Astrocyte of the hippocampus (primary cell): ENCODE measurements at places on chromosomes 1 and 21.

DNA sequence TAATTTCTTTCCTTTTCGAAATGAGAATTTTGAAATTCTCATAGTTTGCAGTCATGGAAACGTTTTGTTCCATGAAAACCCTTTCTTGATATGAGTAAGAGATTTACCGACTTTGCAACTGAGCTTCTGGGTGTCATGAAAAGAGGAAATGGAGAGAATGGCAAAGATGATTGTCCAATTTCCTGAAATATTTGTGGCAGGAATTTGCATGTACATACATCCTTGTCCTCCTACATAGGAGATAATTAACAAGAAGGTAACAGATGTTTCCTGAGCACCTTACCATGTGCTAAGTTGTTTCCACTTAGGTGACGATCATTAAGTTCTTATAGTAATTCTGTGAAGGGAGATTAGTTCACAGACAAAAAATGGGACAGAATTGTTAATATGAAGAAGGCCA, 170.7 kb downstream of the NEGR1 start:
- no peak for DNase-seq

- DNase-seq: peak; percentile 56
These were observed 58.6 kb downstream of the CACNA1E start for GRCh38 chr1:181541947-181542346.

- no peak for DNase-seq
These were observed 19.9 kb upstream of the ABCB10 start for GRCh38 chr1:229578168-229579058.

DNA sequence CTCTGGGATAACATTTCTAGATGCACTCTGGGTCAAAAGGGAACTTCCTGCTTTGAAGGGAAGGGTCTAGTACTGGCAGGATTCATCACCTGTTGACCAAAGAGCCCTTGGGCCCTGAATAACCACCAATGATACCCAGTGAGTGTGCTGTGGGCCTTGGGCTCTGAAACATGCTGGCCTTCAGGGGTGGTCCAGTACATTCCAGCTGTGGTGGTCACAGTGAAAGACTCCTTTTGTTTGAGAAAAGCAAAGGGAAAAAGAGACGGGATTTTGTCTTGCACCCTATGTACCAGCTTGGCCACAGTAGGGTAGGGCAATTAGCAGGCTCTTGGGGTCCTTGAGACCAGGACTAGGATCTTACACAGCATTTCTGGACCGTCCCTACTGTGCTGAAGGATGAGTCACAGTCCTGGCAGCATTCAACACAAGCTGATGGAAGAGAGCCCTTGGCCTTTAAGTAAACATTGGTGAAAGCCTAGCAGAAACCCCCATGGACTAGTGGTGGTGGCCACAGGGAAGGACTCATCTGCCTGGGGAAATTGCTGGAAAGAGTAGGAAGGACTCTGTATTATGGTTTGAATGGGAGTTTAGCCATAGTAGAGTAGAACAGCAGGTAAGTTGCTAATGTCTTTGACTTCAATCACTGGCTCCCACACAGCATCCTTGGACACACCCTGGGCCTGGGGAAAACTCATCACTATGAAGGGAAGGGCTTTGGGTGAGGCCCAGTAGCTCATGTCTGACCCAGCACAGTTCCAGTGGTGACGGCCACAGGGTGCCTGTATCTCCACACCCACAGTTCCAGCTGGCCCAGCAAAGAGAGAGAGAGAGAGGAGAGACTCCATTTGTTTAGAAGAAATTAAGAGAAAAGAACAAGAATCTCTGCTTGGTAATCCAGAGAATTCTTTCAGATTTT, 87.5 kb downstream of the COL24A1 start:
- peak; percentile 22 for DNase-seq

- no peak for DNase-seq
These were observed 803.7 kb downstream of the KCNT2 start for GRCh38 chr1:195804547-195804946.

- no peak for DNase-seq
These were observed 116.6 kb upstream of the IVNS1ABP start for GRCh38 chr1:185433667-185434066.

- DNase-seq: no peak
These were observed 75.4 kb downstream of the NOS1AP start for GRCh38 chr1:162144853-162145252.

DNA sequence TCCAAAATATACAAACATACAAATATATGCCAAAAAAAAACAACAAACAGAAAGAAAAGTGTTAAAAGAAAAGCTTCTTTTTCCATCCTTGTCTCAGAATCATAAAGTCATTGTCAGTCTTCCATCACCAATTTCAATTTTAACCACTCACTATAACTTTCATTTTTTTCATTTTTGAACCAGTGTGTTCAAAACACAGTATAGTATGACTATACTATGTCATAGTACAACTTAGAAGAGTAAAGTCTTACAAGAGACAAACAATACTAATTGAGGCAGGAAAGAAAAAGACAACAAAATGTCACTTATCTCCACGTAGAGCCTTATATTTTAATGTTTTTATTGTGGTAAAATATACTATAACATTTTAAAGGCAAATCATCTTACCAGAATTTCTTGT, 7.6 kb downstream of the NSL1 start:
- DNase-seq: no peak

DNA sequence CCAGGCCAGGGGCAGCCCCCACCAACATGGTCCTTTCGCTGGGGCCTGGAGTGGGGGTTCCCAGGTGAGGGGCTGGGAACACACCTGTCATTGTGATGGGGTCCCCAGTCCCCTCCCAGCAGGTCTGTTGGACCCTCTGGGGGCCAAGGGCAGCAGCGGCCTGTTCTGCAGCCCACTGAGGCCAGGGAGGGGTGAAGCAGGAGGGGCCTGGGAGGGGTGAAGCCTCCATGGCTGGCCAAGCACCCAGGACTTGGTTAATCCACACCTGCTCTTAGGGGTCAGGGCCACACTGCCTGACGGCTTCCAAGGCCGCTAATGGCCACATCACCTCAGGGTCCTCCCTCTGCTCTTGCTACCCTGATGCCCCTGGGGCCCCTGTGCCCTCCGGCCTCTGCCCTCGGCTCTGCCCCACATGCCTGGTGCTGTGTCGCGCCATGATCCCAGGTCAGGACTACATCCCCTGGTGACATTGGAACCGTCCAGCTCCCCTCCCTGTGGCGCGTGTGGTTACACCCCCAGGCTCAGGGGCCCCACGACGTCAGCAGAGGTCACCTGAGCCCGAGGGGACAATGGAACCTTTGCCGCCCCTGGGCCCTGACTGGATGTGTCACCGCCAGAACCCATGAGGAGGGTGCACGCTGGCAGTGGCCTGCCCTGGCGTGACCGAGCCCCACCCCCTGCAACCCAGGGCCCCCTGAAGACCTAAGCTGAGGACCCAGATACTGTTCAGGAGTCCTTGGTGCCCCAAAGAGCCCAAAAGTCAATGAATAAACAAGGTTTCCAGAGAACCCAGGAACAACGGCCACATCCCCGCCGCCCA, 7.0 kb downstream of the TNFRSF18 start:
- DNase-seq: no peak

GRCh38 chr1:117821382-117821755, 108.1 kb downstream of the GDAP2 start:
- no peak for DNase-seq

DNA sequence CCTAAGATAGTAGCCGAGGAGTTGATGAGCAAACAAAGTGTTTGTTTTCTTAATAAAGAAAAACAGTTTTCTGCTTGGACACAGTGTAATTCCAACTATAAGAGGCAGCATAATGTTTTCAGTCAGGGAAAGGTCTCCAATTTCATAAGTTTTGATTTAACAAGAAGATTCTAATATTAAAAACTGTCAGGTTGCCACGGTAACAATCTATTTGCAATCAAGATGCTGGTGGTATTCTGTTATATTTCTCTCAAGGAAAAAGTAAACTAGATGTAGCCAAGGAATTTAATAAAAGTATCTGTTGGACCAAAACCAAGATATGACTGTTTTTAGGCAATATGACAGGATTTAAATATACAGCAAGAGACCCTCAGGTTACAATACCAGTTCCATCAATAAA, 211.7 kb downstream of the SMYD3 start:
- no peak for DNase-seq

DNA sequence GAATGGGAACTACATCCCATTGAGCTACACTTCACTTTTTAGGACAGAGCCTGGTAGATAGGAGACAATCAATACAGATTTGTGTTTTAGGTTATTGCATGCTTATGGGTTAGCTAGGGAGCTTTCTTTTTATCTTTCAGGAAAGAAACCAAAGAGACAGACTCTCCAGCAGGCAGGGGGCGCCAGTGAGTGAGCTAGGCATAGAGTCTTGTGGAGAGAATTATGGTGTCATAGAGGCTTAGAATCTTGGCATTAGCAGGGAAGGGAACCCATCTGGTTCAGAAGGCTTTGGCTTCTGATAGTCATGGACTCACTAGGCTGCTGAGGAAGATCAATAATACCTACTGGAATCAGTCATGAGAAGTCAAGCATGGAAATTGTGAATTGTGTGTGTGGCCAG, at the start of gene SMCP:
Gene SMCP (plus strand): TSS at position 281 of the 400 bp plus-strand sequence. CDS start 6,101 bp downstream, outside the sequence.
- DNase-seq: no peak

DNA sequence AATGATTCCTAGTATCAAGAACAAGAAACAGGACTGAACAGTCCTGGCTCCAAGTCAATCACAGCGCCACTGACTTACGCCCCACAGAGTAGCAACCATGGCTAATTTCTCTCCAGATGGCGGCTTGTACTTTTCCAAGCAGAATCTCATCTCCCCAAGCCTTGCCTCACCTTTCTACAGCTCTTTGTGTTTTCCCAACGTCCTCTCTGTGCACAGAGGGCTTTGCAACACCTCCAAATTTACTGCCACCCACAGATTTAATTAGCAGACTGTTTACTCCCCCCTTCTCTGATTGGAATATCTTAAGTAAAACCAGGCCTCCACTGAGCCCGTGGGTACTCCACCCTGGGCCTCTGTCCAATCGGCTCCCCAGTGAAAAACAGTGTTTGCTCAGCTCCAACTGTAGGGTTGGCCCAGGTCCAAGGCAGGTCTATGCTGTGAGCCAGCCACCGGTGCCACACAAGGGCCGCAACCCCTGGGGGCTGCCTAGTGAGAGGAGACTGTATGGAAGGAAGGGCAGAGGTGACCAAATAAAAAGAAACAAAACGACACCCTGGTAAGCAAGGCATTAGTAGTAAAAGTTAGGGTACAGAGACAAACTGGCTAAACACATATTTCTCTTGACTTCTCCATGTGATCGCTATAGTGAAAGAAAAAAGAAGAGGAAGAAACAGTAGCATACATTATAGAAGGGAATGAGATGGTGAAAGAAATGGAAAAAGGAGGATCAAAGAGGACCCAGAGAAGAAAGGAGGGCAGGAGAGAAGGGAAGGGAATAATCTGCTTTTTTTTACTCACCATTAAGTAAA, 128.4 kb upstream of the SOD1 start:
- DNase-seq: peak; percentile 60

DNA sequence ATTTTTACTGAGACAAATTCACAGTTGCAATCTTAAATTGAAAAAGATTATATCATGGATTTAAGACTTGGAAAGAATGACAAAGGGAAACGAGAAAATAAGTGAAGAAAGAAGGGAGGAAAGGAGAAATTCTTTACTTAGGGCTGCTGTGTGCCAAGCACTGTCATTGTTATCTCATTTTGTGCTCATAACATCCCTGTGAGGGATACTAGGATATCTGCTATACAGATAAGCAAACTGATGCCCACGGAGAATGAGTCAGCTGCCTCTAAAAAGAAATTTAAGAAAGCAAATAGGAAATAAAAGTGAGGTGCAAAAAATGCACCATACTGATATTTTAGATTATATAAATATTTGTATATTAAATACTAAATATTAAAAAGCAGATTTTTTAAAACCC, 183.6 kb upstream of the NR5A2 start:
- DNase-seq: no peak

- peak; percentile 47 for DNase-seq
These were observed 591.7 kb downstream of the PLPP3 start for GRCh38 chr1:55987491-55988249.

DNA sequence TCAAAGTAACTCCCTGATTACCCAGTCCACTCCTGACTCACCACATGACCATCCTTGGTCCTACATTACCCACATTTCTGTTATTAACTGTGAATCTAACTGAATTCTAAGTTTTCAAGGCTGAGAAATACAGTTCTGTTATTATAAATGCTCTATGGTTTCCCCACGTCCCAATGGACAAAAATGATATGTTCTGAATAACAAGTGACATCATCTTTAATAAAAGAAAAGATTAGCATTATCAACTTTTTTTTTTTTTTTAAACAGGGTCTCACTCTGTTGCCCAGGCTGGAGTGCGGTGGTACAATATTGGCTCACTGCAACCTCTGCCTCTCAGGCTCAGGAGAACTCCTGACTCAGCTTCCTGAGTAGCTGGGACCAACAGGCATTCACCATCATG, 59.6 kb downstream of the ZSWIM5 start:
- no peak for DNase-seq

DNA sequence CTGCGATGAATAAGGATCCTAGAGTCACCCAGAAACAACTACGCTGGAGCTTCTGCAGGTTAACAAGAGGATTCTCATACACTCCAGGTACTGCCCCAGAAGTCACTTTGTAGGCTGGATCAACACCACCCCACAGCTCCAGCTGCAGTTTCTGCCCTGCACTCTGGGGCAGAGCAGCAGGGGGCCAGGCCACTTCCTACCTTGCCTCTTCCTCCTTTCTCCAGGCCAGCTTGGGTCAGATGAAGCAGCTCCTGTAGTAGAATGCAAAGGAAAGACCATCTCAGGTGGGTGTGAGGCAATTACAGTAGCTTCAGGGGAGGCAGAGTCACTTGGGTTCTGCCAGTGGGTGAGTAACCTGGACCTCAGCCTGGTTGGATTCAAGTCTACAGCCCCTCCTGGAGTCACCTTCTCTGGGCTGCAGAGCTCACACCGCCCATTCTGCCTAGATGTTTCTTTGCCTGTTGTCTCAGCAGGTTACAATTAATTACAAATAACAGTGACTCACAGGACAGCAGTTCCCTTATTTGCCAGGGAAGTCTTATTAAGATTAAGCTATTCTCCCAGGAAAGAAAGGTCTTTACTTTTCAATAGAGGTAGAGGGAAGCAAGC, 24.4 kb upstream of the BCAR3 start:
- DNase-seq: no peak

- DNase-seq: peak; percentile 69
These were observed 26.8 kb downstream of the SLC1A7 start for GRCh38 chr1:53115403-53116306.

DNA sequence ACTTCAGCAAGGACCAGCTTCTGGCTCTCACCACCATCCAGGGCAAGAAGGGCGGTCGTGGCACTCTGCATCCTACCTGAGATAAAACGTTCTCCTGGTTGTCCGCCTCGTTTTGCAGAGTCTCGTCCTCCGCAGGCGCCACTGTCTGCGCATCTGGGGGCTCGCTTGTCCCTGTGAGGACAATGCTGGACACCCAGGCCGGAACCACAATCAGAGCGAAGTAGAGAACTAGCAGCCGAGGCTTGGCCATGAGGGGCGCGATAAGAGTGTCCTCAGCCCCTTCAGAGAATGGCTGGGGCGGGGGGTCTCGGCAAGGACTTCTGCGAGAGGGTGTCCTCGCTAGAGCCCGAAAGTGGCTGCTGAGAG, 505 bp downstream of the OLFML2B start:
- no peak for DNase-seq
